Sigmoid colon (tissue), 7 donors: ENCODE measurements at places on chromosomes 2 and 18. TPM values are rescaled to one million over a fixed set of nuclear protein-coding genes. Genes with fewer than 3 reads are reported as not detected.

Gene FKBP1B
- 3.5 TPM for total RNA-seq

Gene TMEFF2
- total RNA-seq, result 0.28 TPM

Gene ACTG2
- 10,290 TPM for total RNA-seq

Gene DDX1
- 67.9 TPM for total RNA-seq

Gene LRRC30
- total RNA-seq, result not detected

Gene MROH2A
- not detected for total RNA-seq

Gene NAT8
- not detected for total RNA-seq

Gene DHX57
- total RNA-seq, result 14.7 TPM

DNA sequence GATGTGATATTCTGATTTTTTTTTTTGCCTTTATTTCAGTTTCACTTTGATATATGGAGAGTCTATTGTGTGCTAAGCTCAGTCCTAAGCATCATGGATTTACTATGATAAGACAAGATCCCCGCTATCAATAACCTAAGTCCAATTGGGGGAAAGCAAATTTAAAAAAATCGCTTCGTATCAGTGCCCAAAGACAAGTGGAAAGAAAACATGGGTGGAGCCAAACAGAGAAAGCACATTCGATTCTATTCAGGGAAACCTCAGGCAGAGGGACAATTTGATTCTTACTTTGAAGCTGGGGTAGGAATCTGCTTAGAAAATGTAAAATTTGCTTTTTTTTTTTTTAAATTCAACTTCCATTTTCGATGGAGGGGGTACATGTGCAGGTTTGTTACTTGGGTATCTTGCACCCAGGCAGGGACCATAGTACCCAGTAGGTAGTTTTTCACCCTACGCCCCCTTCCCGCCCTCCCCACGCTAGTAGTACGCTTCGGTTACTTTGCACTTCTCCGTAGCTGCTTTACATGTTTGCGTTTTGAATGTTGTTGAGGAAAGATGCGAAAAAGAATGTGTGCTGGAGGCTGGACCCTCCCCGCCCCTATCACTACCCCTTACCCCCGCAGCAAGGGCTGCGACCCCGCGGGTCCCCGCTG is 12.4 kb downstream of the KIF5C start:
- peak overlapping the region; percentile 39 for H3K4me3 ChIP-seq
- H3K36me3 ChIP-seq, result no peaks in the 10 kb centered on the region
- no peak overlapping the region for H3K27ac ChIP-seq
- DNase-seq, result no peak
- H3K4me1 ChIP-seq, result peaks cover 7% of the 10 kb centered on the region
- H3K27me3 ChIP-seq, result peaks cover 50% of the 10 kb centered on the region

- no peaks in the 10 kb centered on the region for H3K36me3 ChIP-seq
- DNase-seq, result no peak
- H3K4me3 ChIP-seq, result no peak overlapping the region
- H3K27ac ChIP-seq, result no peak overlapping the region
These were observed 215.4 kb downstream of the AFF3 start for GRCh38 chr2:99926986-99927385.

- H3K27ac ChIP-seq, result no peak overlapping the region
- H3K4me3 ChIP-seq, result no peak overlapping the region
- no peak for DNase-seq
- H3K36me3 ChIP-seq, result no peaks in the 10 kb centered on the region
These were observed 60.4 kb upstream of the TNP1 start for GRCh38 chr2:216920143-216920876.

GRCh38 chr18:13589316-13589715 is 137.0 kb downstream of the FAM210A start:
- H3K4me3 ChIP-seq, result no peak overlapping the region
- H3K27ac ChIP-seq, result no peak overlapping the region
- H3K4me1 ChIP-seq, result peaks cover 14% of the 10 kb centered on the region
- H3K27me3 ChIP-seq, result no peaks in the 10 kb centered on the region
- no peak for DNase-seq

DNA sequence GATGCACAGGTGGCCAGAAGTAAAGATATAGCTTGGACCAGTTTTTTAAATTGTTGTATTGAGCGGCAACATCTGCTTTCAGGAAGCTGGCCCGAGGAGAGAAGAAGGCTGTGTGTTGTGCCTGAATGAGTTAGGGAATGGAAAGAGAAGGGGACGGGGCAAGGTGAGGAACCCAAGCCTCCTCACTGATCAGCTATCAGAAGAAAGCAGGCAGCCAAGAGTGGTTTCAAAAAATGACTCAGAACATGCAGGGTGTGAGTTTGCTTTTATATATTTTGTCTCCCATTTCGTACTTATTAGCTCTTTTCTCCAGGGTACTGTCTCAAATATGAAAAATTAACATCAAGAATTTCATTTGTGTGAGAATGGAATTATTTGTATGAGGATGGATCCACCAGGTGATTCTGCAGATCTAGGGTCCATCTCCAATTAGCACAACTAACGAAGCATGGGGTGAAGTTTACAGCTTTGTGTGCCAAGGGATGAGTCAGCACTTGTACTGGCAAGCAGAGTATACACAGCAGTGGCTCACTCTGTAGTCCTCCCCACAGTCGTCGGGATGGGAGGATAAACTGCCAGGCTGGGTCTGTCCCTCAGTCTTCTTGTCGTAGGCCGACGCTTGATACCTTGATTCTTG is 175.7 kb downstream of the PIEZO2 start:
- no peak for DNase-seq
- no peak overlapping the region for H3K4me3 ChIP-seq
- H3K27ac ChIP-seq, result no peak overlapping the region
- H3K4me1 ChIP-seq, result no peaks in the 10 kb centered on the region

DNA sequence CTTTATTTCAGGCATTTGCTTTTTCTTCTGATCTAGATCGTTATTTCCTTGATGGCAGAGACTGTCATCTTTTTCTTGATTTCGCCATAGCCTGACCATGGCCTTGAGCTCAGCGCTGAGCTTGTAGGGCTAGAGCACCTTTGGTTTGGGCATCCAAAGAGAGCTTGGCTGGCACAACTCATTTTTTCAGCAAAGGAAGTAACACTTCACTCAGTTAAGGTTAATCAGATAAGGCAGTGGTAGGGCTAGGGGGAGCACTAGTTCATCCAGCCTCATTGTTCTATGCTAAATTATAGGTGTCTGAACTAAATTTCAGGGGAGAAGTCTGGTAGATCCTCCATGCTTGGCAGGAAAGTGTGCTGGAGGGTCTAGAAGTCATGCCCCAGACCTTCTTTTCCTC is 125.0 kb downstream of the SETBP1 start:
- H3K4me1 ChIP-seq, result peaks cover 3% of the 10 kb centered on the region
- no peak for DNase-seq
- no peak overlapping the region for H3K4me3 ChIP-seq
- peak overlapping the region; percentile 90 for H3K27ac ChIP-seq

GRCh38 chr18:77061281-77061945 is 71.2 kb downstream of the MBP start:
- H3K36me3 ChIP-seq, result no peaks in the 10 kb centered on the region
- no peak for DNase-seq

DNA sequence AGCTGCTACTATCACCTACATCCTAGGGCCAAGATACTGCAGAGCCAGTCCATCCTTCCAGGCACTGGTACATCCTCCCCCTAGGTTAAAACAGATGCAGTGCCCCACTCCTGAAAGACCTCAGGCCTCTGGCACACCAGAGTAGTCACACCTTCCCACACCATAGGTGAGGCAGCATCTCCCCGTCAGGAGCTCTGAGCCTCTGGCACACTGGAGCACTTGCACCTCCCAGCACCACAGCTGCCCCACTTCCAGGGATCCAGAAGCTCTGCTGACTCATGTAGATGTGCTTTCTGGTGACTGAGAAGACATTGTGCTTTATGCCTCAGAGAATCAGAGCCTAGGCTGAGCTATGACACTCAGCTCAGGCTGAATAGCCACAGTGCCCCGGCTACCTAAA is 138.4 kb upstream of the COL3A1 start:
- no peaks in the 10 kb centered on the region for H3K36me3 ChIP-seq
- no peaks in the 10 kb centered on the region for H3K4me1 ChIP-seq
- DNase-seq, result no peak
- H3K27me3 ChIP-seq, result no peaks in the 10 kb centered on the region

GRCh38 chr18:55861266-55861665 is 273.3 kb upstream of the TCF4 start:
- H3K27ac ChIP-seq, result no peak overlapping the region
- H3K4me3 ChIP-seq, result no peak overlapping the region
- H3K27me3 ChIP-seq, result no peaks in the 10 kb centered on the region
- no peak for DNase-seq
- no peaks in the 10 kb centered on the region for H3K4me1 ChIP-seq
- H3K36me3 ChIP-seq, result no peaks in the 10 kb centered on the region

DNA sequence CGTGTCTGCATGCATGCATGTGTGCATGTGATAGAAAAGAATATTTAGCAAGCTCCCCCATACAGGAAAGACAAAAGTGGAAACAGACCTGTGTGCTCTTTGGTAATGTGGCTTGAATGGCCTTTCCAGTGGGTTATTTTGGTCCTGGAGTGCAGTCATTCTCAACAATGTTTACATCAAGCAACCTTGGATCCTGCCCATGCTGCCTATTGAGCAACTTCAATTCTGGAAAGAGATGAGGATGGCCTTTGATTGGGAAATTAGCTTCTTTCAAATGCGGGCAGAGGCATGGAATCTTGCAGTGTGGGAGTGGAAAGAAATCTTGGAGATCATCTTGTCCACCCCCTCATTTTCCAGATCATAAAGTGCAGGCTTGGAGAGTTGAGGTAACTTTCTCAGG is 87.2 kb upstream of the SMAD2 start:
- H3K4me1 ChIP-seq, result no peaks in the 10 kb centered on the region
- no peak overlapping the region for H3K4me3 ChIP-seq
- no peak overlapping the region for H3K27ac ChIP-seq
- H3K27me3 ChIP-seq, result peaks cover 14% of the 10 kb centered on the region
- no peaks in the 10 kb centered on the region for H3K36me3 ChIP-seq

DNA sequence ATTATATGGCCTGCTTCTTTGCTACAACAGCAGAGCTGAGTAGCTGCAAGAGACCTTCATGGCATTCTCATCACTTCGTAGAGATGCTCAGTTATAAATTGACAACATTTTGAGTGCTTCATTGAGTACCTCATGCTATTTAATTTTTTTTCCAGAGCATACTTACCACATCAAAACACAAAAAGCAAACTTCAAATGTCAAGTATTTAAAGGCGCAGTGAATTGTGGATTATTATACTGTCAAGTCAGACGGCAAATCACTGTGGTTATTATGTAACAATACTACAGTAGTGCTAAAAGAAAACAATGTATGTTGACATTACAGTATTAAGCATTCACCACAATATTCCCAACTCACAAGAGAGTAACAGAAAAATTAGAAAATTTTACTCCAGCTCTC is 12.5 kb downstream of the ZC3H8 start:
- no peaks in the 10 kb centered on the region for H3K36me3 ChIP-seq
- H3K4me1 ChIP-seq, result no peaks in the 10 kb centered on the region
- DNase-seq, result no peak

DNA sequence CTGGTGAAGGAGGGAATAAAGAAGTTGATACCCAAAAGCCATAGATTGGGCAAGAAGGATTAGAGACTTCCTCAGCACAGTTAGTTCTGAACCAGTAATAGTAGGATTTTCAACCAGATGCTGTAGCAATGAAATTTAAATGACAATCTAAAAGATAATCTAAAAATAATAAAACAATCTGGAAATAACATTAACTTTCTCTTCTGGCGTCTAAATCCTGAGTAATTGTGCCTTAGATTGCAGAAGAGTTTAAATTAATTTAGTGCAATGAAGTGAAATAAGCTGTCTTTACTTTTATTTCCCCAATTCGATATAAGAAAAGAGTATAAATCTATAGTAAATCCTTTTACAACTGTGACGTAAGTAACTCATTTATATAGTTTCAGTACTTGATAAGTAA is 186.8 kb upstream of the DOK6 start:
- no peaks in the 10 kb centered on the region for H3K27me3 ChIP-seq
- no peaks in the 10 kb centered on the region for H3K36me3 ChIP-seq
- no peak for DNase-seq
- H3K4me1 ChIP-seq, result no peaks in the 10 kb centered on the region

GRCh38 chr2:61662990-61663389 is 124.8 kb upstream of the XPO1 start:
- no peak overlapping the region for H3K27ac ChIP-seq
- H3K4me3 ChIP-seq, result no peak overlapping the region
- H3K27me3 ChIP-seq, result no peaks in the 10 kb centered on the region
- H3K4me1 ChIP-seq, result peaks cover 10% of the 10 kb centered on the region
- no peaks in the 10 kb centered on the region for H3K36me3 ChIP-seq
- no peak for DNase-seq

GRCh38 chr2:195333869-195334268 is 323.2 kb upstream of the SLC39A10 start:
- H3K27me3 ChIP-seq, result no peaks in the 10 kb centered on the region
- H3K4me3 ChIP-seq, result no peak overlapping the region
- no peak overlapping the region for H3K27ac ChIP-seq
- DNase-seq, result no peak
- no peaks in the 10 kb centered on the region for H3K4me1 ChIP-seq
